Iris pigment epithelial cell (primary cell): ENCODE measurements at places on chromosomes 5 and 9.

- no peak for DNase-seq
These were observed 62.5 kb downstream of the EXOSC2 start for GRCh38 chr9:130756037-130756436.

DNA sequence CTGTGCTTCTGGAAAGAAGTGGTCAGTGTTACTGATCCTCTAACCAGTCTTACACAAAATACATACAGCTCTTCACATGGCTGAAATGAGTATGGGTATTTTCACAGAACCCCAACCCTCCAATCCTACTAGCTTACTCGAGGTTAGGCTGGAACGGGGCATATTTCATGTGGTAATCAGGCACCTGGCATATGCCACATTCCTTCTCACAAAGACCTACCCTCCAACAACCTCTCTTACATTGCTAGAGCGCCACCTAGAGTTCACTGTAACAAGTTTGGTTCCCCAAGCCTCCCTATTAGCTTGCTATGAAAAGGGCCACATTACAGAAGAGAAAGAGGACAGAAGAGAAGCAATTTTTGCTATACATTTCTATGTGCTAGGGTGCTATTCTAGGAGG, 597.3 kb downstream of the PRELID2 start:
- peak; percentile 76 for DNase-seq

DNA sequence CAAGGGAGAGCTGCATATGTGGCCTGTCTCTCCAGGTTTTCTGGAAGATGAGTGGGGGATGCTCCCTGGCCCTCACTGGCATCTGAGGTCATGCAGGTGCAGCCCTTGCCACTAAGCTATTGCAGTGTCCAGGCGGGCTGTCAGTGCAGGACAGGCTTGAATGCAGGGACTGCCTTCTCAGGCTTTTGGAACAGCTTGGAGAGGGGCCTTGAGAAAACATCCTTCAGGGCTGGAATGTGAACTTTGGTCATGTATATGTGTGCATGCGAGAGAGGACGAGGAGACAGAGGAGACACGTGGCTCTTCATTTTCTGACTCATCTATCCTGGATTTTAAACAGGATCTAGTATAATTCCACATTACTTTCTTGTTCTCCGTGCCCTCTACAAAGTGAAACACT, 90.3 kb downstream of the MACROH2A1 start:
- peak; percentile 87 for DNase-seq

DNA sequence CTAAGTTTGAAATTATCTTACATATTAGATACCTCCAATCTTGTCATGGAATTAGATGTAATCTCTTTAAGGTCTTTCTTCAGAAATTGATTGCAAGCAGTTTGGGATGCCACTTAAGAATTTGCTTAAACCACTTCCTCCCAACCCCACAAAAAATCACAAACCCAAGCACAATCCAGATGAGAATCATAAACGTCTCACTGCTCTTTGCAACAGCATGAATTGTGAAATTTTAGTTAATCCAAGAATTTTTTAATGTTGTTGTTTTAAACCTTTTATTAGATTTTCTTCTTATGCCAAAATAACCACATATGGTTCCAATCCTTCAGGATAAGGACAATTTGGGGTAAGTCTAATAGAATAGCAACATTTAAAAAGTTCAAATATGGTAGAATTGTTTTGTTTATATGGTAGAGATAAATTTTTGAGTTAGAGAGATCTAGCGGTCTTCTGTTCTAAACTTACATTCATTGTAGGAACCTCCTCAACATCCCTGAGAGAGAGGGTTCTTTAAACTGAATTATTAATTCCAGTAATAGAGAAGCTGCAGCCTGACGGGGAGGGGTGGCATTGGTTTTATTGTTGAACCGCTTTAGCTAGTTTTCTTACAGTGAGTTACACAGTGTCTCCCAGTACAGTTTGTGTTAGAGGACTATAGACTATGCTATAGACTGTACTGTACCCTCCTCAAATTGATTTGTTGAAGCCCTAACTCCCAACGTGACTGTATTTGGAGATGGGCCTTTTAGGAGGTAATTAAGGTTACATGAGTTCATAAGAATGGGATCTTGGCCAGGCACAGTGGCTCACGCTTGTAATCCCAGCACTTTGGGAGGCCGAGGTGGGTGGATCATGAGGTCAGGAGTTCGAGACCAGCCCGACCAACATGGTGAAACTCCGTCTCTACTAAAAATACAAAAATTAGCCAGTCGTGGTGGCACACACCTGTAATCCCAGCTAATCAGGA, 24.8 kb upstream of the IL6ST start:
- DNase-seq = peak; percentile 71

- DNase-seq = no peak
These were observed 38.2 kb downstream of the FOCAD start for GRCh38 chr9:20722221-20722620.

DNA sequence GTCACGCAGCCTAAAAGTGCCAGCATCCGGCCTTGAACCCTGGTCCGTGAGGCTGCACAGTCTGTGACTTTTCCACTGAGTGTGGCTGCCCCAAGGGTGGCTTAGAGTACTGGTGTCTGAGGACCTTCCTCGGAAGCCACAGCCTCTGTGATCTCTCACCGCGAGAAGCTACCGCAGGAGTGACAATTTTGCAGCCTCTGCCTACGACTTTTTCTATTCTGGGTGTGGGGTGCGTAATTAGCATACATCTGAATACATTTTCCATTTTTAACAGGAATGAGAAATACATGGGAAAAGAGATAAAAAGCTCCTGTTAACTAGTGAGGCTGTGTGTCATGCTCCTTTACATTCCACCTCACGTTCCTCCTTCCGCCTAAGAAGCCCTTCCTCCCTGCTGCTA, 48.3 kb upstream of the HRH2 start:
- DNase-seq = no peak
